ENCODE measurements at places on chromosomes 16 and 17. TPM values are rescaled to one million over a fixed set of nuclear protein-coding genes. Genes with fewer than 3 reads are reported as not detected.

Gene C16orf92
- total RNA-seq: not detected

Gene CES3
- 2.0 TPM for total RNA-seq

Gene ADORA2B
- total RNA-seq: 13.9 TPM

Gene HP
- total RNA-seq: not detected

Gene CCL3
- total RNA-seq: not detected

Gene CHAD
- total RNA-seq: not detected

Gene SLC22A31
- 1.8 TPM for total RNA-seq

Gene MSLN
- 1.4 TPM for total RNA-seq

Gene SERPINF2
- 2.0 TPM for total RNA-seq

Gene TPSAB1
- total RNA-seq: not detected

Gene WFIKKN1
- total RNA-seq: 0.16 TPM

Gene TAC4
- total RNA-seq: not detected

Gene BCAR1
- total RNA-seq: 82.8 TPM

Gene IGF2BP1
- 79.0 TPM for total RNA-seq

Gene B4GALNT2
- 0.54 TPM for total RNA-seq

Gene KRTAP17-1
- total RNA-seq: not detected

Gene MPP2
- 2.4 TPM for total RNA-seq

Gene C17orf78
- not detected for total RNA-seq

Gene TTLL6
- total RNA-seq: 0.73 TPM

Gene HSD11B2
- total RNA-seq: 1.8 TPM

Gene ABCC11
- 0.06 TPM for total RNA-seq

Gene CBFB
- total RNA-seq: 45.1 TPM

Gene KRT33A
- total RNA-seq: not detected

Gene PSME3
- 249 TPM for total RNA-seq

Gene QPRT
- total RNA-seq: 1.1 TPM

Gene UBN1
- total RNA-seq: 26.4 TPM

Gene OSGIN1
- 38.5 TPM for total RNA-seq

All from A549 treated with CpdA at 1 μM for 4 hours (cell line).